ENCODE measurements at places on chromosomes 11 and 22.

GRCh38 chr11:73141031-73141308 is 1.1 kb downstream of the FCHSD2 start:
- peak; percentile 58 for DNase-seq

GRCh38 chr22:23470811-23471389 is 109.2 kb downstream of the IGLL1 start:
- no peak for DNase-seq

GRCh38 chr11:65208785-65209710 is 27.3 kb downstream of the CAPN1 start:
- no peak for DNase-seq

GRCh38 chr11:134489728-134490127 is 77.7 kb upstream of the B3GAT1 start:
- DNase-seq: no peak

GRCh38 chr11:107752508-107752907 is 40.7 kb upstream of the SLN start:
- DNase-seq: no peak

- DNase-seq: no peak
Observed at GRCh38 chr11:27553186-27553585, 46.6 kb upstream of the LIN7C start.

- no peak for DNase-seq
Observed at GRCh38 chr11:65382804-65383368, 440 bp upstream of the SLC25A45 start.

DNA sequence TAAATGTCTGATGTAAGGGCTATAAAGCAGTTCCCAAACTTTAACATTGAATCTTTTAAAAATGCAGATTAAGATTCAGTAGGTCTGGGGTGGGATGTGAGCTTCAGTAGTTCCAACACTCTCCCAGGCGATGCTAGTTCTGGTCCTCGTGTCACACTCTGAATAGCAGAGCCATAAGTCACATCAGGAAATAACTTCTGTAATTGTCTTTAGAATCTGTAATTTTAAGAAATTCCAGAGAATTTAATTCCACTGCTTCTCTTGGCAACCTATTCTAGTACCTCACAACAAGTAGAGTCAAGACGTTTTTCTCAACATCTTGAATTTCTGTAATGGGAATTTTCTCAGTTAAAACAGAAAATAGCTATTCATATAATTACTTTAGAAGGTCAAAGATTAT is 223.1 kb downstream of the TMEM135 start:
- no peak for DNase-seq

DNA sequence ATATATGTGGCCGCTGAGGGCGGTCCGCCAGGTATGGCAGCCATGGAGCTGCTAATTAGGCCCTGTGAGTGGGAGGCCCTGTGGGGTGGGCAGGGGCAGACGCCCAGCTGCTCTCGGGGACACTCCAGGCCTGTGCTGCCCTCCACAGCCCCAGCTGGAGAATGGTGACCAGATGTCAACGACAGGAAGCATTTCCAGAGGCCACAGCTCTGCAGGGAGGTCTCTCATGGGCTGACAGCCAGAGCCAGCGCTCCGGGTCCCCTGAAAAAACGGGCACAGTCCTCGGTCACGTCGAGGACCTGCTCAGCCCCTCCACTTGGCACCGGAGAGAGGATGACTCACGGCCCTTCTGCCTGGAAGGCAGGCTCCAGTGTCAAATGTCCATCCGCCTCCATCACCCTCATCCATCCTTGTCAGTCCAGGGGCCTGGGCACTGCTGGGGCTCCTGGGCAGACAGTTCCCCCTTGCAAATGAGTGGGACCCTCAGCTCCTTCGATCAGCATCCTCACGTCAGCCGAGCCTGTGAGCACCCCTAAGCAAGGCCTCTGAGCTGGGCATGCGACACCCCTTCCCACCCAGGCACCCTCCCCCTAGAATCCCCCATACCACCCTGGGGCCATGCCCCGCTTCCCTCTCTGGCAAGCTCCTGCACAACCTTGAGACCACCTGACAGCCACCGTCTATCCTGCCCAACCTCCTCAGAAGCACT is 1.9 kb downstream of the BID start:
- DNase-seq: no peak

- no peak for DNase-seq
Observed at GRCh38 chr11:99154277-99154676, 133.5 kb downstream of the CNTN5 start.

DNA sequence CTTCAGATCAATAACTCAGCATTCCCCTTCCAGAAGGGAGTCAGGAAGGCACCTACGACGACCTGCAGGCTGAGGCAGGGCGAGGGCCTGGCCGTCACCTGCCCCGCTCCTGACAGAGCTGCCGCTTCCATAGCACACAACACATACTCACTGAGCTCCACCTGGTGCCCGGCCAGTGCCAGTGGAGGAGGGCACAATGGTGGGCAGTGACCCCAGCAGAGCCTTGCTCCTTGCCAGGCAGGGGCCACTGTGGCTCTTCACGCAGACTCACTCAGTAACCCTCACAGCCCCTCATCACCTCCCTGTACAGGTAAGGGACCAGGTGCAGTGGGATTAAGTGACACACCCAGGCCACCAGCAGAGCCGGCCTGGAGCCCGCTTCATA is 24.6 kb downstream of the LRFN4 start:
- no peak for DNase-seq

DNA sequence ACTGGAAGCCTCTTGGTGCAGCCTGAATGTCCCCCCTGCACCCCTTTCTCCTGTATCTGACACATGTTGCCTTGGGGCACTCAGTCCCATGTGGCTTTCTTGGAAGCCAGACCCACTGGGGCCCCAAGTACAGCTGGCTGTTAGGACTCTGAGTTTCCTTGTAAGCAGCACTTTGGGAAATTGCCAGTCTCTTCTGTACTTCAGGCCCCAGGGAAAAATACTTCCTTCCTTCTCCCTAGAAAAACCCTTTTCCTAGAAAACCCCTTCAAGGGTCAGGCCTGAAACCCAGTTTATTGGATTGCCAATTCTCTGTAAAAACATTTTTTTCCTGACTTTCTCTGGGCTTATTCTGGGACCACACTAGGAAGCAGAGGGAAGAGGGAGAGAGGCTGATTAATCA is 360.3 kb downstream of the TENM4 start:
- DNase-seq: no peak

DNA sequence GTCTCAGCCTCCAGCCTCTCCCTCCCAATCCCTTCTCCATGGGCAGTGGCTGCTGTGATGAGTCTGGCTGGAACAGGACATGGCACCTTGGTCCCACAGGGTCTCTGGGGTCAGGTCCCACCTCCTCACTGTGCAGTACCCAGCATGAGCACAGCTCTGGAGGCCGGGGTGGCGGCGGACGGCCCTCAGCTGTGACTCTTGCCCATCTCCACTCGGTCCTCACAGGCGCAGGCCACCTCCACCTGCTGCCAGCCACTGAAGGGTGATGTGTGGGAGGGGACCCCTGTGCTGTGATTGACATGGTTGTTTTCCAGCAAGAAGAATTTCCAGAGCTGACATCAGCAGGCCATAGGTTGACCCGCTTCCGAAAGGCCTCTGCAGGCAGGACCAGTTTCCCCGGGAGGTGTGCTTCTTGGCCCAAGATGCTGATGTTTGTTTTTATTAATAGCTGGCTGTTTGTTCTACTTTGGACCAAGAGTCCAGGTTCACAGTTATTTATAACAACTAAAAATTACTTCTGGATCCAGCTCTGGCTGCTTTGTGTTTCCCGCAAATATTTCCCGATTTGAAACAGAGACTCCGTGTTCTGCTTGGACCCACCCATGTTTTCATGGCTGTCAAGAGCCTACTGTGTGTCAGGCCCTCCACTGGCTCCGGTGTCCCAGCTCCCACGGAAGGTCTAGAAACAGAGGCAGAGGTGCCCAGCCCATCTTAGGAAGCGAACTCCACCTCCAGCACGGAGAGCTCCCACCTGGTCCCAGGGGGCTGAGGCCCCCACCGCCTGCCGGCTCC is 45.7 kb downstream of the SCUBE1 start:
- DNase-seq: no peak

DNA sequence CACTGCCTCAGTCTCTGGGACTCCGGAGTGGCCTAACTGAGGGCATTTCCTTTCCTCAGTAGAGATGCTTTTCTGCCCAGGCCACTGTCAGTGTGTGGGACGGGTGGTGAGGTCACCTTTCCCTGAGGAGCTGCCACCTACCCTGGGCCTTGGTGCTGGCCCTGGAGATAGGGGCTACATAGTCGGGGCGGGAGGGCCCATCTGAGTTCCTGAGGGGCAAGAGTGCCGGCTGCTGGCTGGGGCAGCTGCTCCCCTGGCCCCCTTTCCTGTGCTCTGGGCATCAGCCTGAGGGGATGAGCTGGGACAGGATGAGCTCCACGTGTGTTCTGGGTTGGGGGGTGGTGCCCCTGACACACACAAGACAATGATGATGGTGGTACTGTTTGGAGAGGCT is 5.4 kb downstream of the KCNC1 start:
- no peak for DNase-seq

DNA sequence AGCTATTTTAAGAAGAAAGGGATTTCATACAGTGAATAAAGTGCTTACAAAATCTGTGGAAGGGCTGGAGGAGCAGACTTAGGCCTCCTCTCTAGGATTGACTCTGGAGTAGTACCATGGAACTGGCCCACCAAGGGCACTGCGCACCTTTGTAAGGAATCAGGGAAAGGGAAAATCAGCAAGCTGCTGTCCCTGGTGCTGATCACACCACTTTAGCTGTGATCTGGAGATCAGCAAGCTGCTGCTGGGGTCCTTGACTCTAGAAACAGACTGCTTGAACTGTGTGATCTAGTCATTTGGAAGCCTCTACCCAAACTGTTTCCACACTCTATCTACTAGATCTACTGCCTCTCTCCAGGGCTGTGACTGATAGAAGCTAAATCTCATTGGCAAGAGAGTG is 18.4 kb upstream of the TECTA start:
- DNase-seq: no peak

Measured in activated naive CD8-positive, alpha-beta T cell treated with anti-CD3 and anti-CD28 coated beads, Interleukin-2, amount 10 ng/mL, durations not matched to agents 7 days and 5 days (primary cell).